Chondrocyte (in vitro differentiated cells): ENCODE measurements at places on chromosomes 12 and 14. TPM values are rescaled to one million over a fixed set of nuclear protein-coding genes. Genes with fewer than 3 reads are reported as not detected.

GRCh38 chr14:63727231-63727735 lies 582 bp downstream of the SGPP1 start:
- no peaks in the 10 kb centered on the region for H3K36me3 ChIP-seq
- H3K4me3 ChIP-seq, result peak overlapping the region; percentile 99
- H3K27ac ChIP-seq, result peak overlapping the region; percentile 99
- DNase-seq, result no peak
- H3K4me1 ChIP-seq, result peaks cover 27% of the 10 kb centered on the region

AICDA gene
- total RNA-seq, result not detected in 3 replicates

DNA sequence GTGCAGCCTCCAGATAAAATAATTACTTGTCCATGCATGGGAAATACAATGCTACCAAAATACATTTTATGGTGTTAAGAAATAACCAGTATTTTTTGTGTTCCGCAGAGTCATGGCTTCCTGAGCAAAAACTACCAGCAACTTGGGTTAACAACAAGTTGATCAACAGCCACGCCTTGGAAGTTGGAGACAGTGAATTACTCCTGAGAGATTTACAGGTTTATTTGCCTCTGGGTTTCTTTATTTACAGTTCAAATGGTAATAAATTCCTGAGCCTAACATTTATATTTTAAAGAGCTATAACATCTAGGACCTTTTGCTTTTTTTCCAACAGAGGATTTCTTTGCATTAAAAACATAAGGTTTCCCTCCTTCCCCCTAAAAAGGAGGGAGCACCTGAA lies 194.0 kb downstream of the IPO8 start:
- no peaks in the 10 kb centered on the region for H3K4me1 ChIP-seq
- no peaks in the 10 kb centered on the region for H3K36me3 ChIP-seq
- no peak for DNase-seq
- H3K27me3 ChIP-seq, result peaks cover 14% of the 10 kb centered on the region
- no peak overlapping the region for H3K27ac ChIP-seq
- H3K4me3 ChIP-seq, result no peak overlapping the region

TSHR gene
- 0.51 TPM in 1 of 3 replicates, not detected in the others for total RNA-seq

GRCh38 chr14:23300687-23301223 lies 1.9 kb downstream of the PPP1R3E start:
- peaks cover 1% of the 10 kb centered on the region for H3K36me3 ChIP-seq
- DNase-seq, result no peak
- H3K27ac ChIP-seq, result peak overlapping the region; percentile 99
- no peaks in the 10 kb centered on the region for H3K27me3 ChIP-seq
- H3K4me1 ChIP-seq, result peaks cover 23% of the 10 kb centered on the region
- peak overlapping the region; percentile 89 for H3K4me3 ChIP-seq

DNA sequence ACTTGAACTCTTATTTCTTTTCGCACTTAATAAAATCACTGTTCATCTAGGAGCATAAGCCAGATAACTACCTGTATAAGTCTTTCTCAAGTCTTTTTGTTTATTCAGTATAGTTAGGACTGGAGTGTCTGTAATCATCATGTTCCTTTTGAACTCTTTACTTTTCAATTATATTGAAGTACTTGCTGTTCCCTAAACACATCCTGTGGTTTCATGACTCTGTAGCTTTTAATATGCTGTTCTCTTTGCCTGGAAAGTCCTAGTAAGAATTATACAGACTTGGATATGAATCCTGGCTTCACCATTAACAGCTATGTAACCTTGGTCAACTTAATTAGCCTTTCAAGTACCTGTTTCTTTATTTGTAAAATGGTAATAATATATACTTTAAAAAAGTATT lies 88.2 kb downstream of the CCDC91 start:
- no peaks in the 10 kb centered on the region for H3K27me3 ChIP-seq
- H3K4me3 ChIP-seq, result no peak overlapping the region

GRCh38 chr12:4817880-4818279 lies 91.8 kb upstream of the KCNA1 start:
- DNase-seq, result no peak
- H3K27ac ChIP-seq, result no peak overlapping the region
- H3K4me1 ChIP-seq, result peaks cover 4% of the 10 kb centered on the region
- H3K27me3 ChIP-seq, result peaks cover 3% of the 10 kb centered on the region
- H3K36me3 ChIP-seq, result no peaks in the 10 kb centered on the region

USP44 gene
- 0.18 TPM in 1 of 3 replicates, not detected in the others for total RNA-seq

DNA sequence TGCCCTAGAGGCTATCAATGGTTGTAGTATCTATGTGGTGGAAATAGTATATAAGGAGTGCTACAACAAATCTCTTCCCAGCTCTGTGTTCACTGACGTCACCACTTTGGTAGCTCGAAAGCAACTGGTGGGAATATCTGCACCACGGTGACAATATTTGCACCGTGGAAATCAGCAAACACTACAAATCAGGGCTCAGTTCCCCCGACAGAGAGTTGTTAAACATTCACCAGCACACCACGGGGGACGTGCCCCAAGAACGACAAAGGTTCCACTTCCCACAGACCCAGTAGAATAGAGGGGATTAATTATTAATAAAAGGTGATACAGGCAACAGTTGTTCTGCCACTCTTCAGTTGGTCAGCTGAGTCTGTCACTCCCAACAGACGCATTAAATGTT lies 98.4 kb downstream of the CCDC60 start:
- no peak overlapping the region for H3K4me3 ChIP-seq
- H3K4me1 ChIP-seq, result no peaks in the 10 kb centered on the region
- H3K27ac ChIP-seq, result no peak overlapping the region

- peaks cover 2% of the 10 kb centered on the region for H3K36me3 ChIP-seq
- no peak overlapping the region for H3K4me3 ChIP-seq
- no peaks in the 10 kb centered on the region for H3K27me3 ChIP-seq
- H3K4me1 ChIP-seq, result peaks cover 5% of the 10 kb centered on the region
These were observed 112.5 kb downstream of the LGMN start for GRCh38 chr14:92635896-92636295.

DNA sequence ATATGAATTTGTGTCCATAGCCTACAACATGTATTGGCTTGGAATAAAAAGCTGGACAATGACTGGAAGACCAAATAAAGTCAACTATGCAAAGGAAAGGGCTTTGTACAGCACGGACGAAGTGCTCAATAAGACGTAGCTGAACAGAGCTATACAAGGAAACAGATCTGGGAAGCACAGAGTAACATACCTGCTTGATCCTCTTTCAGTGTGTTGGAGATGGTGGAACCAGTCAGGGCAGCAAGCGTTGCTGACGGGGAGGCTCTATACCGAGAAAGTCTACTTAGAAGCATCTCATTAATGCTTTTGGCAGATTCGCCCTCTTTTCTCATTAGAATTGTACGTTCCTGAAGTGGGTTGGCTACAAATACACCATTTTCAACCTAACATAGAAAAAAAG lies 99.3 kb downstream of the HECTD4 start:
- H3K36me3 ChIP-seq, result peaks cover 2% of the 10 kb centered on the region
- H3K4me1 ChIP-seq, result peaks cover 11% of the 10 kb centered on the region
- no peak overlapping the region for H3K27ac ChIP-seq
- no peak for DNase-seq

GRCh38 chr12:87991483-87991882 lies 37.7 kb downstream of the C12orf50 start:
- no peak overlapping the region for H3K27ac ChIP-seq
- no peak overlapping the region for H3K4me3 ChIP-seq
- DNase-seq, result no peak
- no peaks in the 10 kb centered on the region for H3K36me3 ChIP-seq
- H3K27me3 ChIP-seq, result peaks cover 5% of the 10 kb centered on the region
- H3K4me1 ChIP-seq, result no peaks in the 10 kb centered on the region

DNA sequence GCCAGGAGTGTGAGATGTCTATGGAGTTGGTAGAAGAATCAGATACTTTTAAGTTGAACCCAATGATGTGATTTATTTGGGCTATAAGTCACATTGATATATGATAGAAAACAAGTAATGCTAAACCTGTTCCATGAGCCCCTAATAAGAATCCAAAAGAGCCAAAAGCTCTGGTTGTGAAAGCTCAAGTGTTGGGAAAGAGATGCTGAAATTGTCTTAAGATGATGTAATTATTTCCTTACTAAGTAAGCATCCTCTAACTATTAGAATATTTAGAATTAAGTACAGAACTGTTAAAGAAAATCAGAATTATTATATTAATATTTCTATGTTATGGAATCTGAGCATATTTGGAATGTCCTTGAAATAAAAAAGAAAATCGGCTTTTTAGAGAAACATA lies 17.6 kb upstream of the SLC2A13 start:
- H3K36me3 ChIP-seq, result no peaks in the 10 kb centered on the region
- H3K4me3 ChIP-seq, result no peak overlapping the region
- H3K27me3 ChIP-seq, result peaks cover 6% of the 10 kb centered on the region
- no peak for DNase-seq

DNA sequence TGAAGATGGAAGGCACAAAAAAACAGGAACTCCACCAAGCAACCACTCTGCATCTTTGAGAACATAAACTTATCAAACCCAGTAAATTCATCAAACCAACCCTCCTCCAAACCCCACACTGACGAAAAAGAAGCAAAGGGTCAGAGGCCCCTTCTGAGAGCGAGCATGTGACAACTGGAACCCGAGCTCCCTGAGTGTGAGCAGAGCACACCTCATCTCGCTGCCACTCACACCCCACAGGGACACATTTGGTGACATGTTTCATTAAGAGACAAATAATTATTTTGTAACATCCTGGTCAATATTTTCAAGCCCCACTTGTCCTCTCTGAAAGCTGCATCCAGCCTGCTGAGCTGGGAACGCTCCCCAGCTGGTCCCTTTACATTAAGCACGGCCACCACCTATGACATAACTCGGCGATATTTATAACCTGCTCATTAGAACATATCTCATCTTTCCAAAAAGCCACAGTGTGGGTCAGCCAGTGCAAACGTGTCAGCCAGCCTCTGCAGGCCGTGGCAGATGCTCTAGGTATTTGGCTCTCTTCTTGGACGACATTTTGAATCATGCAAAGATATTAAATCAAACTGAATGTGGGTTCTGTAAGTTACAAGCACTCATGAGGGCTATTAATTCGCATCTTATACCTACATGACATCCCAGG lies 120.1 kb downstream of the TTC7B start:
- H3K4me3 ChIP-seq, result no peak overlapping the region
- peaks cover 18% of the 10 kb centered on the region for H3K4me1 ChIP-seq
- DNase-seq, result no peak
- no peaks in the 10 kb centered on the region for H3K36me3 ChIP-seq
- no peak overlapping the region for H3K27ac ChIP-seq

DNA sequence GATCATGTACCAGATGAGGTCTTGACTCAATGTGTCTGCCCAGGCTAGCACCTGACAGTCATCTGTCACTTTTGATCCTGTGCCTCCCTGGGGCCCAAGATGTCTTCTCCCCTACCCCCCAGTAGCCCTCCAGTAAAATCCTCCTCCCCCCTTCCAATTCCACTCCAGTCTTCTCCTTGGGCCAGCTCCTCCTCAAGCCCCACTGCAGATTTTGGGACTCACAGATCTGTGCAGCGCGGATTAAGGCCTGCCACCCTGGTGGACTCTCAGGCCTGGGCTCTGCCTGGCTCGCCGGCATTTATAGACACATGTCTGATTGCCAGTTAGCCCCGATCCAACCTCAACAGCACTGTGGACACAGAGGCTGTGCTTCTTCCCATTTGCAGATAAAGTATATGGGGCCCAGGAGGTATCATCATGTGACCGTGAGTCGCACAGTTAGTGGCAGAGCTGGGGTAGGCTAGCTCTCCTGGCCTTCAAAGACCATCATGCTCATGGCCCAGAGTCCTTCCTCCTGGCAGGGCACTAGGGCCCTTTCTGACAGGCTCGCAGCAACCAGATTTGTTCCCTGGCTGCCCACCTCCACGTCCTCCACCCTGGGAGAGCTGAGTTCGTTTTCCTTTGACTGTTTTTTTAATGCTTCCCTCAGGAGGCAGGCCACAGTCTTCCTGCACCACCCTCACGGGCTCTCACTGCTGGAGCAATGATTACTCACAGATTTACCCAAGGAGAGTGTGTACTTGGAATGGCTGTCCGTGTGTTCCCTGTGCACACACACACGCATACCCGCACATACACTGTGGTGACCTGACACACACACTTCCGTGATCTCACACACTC lies 98.3 kb upstream of the DIO3 start:
- no peak for DNase-seq
- peaks cover 20% of the 10 kb centered on the region for H3K27me3 ChIP-seq
- no peaks in the 10 kb centered on the region for H3K4me1 ChIP-seq
- no peak overlapping the region for H3K27ac ChIP-seq

KRT77 gene
- total RNA-seq, result not detected in 3 replicates
